ENCODE measurements at places on chromosomes 2 and 18. TPM values are rescaled to one million over a fixed set of nuclear protein-coding genes. Genes with fewer than 3 reads are reported as not detected.

DNA sequence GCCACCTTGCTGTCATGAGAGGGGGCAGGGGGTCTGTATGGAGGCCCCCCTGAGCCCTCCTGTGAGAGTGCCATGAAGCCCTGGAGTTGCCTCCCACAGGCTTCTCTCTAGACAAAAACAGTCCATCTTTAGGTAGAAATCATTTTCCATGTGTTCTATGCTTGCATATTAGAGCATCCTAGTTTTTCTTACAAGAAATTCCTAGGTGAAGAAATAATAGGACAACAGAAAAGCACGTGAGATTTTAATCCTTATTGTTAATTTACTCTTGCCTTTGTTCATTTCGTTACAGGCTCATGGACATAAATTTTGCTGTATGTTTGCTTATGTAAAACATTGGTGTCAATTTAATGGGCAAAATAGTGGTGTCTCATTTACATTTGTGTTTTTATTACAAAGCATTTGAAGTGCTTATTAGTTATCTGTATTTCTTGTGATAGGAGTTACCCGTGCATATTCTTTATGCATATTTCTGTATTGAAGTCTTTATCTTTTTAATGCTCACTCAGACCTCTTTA is 336.9 kb upstream of the RAB6C start:
- no peak for DNase-seq

DNA sequence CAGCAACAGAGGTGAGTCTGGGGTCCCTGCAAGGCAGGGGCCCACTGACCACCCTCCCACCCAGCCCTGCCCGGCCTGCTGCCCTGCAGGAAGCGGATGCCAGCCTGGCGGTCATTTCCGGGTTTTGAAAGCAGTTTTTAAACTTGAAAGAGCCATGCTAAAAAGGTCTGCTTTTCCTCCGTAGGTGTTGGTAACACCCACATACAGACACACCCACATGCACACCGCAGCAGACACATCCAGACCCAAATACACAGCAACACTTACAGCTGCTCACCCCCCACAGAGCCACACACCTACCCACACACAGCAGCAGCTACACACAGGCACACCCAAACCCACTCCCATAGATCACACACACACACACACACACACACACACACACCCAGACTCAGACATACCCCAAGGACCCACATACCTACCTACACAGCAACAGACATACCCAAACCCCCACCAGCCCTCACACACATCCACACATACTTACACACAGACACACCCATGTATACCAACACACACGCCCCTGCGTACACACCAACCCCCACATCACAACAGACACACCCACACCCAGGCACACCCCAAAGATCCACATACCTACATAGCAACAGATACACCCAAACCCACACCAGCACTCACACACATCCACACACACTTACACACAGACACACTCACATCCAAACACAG is 7.6 kb downstream of the ZFP36L2 start:
- DNase-seq = no peak

DNA sequence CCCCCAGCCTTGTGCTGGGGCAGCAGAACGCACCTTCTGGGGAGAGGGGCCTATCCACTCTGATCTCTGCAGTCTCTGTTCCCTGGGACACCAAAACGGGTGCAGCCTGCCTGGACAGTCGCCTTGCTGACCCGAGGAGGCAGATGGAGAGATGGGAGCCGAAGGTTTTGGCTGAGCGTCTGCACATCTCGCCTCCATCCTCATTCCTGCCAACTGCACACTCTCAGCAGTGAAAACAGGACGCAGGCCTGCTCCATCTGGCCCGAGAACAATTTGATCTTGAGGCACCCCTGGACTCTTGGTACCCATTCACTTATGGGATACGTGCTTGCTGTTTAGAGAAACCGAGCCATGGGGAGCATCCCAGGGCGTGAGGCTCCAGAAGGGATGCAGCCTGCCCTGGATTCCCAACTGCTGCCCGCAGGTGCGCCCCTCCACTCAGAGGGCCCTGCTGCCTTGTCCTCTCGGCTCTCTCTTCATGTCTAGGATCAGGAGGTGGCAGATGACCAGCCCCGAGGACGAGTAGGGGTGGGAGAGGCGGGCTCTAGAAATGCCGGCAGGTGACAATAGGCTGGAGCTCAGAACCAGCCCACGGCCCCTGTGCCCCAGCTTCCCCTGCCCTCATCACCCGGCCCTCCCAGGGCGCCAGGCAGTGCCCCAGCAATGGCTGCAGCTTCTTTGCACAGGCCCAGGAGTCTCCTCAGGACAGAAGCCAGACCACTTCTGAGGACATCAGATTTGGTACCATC is 9.1 kb upstream of the SEMA4C start:
- DNase-seq = no peak

DNA sequence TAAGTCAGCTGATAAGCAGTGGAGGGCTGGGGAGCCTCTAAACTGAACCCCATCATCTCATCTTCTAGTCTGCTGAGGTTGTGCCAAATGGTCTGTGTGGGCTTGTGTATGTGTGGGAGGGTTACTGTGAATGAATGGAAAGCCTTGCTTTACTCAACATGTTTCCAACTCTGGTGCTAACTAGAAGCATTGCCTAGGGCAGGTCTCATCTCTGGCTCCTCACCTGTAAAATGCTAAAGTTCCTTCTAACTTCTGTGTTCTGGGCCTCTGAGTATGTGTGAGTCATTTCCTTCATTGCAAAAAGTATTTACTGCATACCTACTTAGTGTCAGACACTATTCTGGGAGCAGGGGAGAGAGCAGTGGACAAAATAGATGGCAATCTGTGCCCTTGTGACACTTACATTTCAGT is 1.3 kb downstream of the LIPG start:
- no peak for DNase-seq

The FAM110C gene
- polyA plus RNA-seq = 1.3 TPM
